Stimulated activated CD8-positive, alpha-beta memory T cell treated with anti-CD3 and anti-CD28 coated beads, Interleukin-2, amount 100 ng/mL, for 1 hour (primary cell): ENCODE measurements at places on chromosomes 3 and 15.

DNA sequence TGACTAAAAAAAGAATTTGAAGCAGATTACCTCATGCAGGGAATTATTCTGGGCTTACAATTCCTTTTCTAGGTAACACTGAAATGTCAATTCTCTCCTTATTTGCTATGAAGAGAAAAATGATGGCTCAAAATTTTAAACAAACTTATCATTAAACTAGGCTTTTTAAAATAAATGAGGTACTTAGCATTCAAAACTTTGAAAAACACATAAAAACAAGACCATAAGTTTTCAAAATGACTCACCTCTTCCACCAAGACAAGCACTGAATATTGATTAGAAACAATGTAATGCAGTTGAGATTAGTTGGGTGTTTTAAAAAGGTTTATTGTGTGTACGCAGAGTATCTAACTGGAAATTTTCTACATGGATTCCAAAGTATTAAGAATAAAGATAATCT is 154.6 kb downstream of the ADAM10 start:
- no peak for DNase-seq

DNA sequence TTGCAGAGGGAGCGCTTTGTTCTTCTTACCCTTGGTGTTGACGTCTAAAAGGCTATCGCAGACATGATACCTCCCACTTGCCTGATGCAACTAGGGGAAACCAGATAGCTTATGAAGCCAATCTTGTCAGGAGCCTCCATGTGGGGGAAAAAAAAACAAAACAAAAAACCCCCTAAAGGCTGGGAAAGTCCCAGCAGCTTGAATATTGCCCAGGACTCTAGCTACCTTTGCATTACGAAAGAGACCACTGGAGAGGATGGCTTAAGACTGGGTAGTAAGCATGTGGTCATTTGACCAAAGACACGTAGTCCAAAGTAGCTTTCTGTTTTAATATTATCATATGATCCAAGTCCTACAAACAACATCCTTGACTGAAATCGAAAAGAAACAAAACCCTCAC is 120.7 kb upstream of the WNT5A start:
- no peak for DNase-seq

DNA sequence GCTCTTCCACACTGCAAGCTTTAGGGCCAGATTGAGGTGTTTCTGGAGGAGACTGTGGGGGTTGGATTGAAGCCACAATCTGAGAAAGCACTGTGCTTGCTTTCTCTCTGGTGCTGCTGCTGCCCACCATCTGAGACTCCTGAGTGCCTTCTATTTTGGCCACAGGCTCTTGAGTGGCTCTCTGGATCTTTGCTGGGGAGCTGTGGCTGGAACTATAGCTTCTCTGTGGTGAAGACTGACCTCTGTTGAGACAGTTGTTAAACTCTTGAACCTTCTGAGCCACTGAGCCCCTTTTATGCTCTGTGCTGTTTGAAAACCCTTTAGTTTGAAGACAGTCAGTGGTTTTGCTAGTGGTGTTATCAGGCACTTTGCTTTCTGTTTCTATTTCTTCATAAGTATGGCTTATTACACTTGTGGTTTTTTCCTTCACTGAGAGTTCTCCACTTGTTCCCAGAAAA is 108.7 kb upstream of the TSPAN3 start:
- DNase-seq = no peak

- no peak for DNase-seq
These were observed 42.5 kb upstream of the SRGAP3 start for GRCh38 chr3:9291821-9292410.

- DNase-seq = no peak
These were observed 26.0 kb upstream of the MAP4 start for GRCh38 chr3:48042071-48042760.

DNA sequence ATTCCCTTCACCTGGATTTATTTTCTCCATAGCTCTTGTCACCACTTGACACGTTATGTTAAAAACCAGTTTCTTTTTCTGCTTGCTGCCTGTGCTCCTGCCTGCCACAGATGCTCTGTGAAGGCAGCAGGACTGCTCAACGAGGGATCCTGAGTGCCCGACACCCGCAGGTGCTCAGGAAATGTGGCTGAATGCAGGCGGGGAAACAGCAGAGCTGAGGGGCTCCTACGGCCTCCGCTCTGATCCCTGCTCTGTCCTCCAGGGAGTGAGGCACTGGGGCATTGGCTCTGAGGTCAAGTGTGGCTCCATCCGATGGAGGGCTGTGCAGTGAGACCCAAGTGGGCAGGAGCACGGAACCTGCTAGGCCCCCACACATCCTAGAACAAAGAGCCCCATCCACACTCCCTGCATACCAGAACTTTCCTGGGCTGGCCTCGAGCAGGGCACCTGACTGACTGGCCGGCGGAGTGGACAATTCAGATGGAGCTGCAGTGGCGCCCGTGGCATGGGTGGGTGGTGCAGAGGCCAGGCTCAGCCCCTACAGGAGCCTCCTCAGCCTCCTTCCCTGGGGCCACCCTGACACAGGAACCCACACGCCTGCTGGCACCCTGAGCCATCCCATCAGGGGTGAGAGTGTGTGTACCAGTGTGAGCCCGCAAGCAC is 27.9 kb downstream of the IQSEC1 start:
- no peak for DNase-seq

GRCh38 chr3:113606539-113607218 is 74.3 kb downstream of the SIDT1 start:
- no peak for DNase-seq

- no peak for DNase-seq
These were observed 12.6 kb upstream of the PAK2 start for GRCh38 chr3:196726788-196727675.

- no peak for DNase-seq
These were observed 8.5 kb downstream of the MRAS start for GRCh38 chr3:138356730-138357405.

- DNase-seq = no peak
These were observed 210.6 kb downstream of the ARPP21 start for GRCh38 chr3:35849963-35850362.

DNA sequence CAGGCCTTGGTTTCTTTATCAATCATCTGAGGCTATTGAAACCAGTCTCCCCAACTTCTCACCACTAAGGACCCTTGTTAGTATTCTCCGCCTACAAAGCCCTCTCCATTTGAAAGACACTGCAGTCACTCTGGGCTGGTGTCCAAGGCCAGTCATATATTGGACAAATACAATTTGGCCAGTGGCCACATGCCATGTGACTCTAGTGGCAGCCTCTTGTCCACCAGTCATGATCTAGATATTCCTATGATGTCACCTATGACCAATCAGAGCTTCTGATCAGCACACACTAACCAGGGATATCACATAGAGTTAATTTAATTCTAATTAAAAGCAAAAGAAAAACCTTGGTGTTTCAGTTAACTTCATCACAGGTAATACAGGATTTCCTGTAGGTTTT is 68.2 kb downstream of the RAB11A start:
- no peak for DNase-seq

DNA sequence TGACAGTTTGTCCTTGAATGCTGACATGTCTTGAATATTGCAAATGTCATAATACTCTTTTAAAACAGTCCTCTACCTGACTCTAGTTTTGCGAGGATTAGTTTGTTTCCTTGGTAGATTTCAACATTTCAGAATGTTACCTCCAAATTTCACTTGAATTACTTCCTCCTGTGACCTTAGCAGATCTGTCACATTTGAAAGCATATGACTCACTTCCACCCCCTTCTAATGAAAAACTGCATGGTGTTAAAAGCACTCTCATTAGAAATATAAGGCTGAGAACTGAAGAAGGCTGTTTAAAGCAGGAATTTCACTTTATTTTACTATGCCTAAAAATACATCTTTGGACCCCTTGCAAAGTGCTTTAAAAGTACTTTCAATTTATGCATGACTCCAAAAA is 598.7 kb upstream of the TGFBR2 start:
- no peak for DNase-seq

DNA sequence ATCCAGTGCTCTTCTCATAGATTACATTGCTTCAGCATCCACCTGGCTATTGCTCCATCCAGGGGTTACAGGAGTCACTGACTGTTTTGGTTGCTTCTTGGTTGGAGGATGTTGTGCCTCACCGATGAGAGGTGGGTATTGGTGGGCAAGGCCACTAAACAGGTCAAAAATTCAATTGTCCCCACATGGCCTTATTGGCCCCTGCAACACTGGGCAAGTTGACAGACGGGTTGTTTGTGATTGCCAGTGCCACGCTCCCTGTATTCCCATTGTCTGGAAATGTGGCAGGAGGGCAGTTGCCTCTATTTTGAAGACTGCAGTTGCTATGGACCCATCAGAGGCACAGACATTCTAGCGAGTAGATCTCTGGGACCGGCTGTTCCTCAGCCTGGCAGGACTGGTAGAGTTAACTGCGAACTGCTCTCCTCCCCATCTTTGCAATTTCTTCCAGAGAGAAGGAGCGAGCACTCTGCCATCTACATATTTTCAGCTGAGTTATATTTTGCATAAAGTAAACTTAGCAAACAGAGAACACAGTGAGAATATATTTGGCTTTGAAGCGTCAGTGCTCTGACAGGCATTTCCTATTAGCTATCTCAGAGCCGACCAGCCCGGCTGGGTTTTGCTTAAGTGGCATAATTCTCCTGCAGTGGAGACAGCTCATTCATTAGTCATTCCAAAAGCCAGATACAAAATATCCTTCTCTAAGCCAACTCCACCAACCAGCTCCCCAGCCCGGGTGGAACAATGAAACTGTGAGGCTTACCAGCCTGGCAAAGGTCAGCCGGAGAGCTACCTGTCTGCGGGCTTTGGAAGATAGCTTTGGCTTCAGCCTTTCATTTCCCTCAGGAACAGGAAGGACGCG is 26.0 kb upstream of the MAGEF1 start:
- DNase-seq = no peak

DNA sequence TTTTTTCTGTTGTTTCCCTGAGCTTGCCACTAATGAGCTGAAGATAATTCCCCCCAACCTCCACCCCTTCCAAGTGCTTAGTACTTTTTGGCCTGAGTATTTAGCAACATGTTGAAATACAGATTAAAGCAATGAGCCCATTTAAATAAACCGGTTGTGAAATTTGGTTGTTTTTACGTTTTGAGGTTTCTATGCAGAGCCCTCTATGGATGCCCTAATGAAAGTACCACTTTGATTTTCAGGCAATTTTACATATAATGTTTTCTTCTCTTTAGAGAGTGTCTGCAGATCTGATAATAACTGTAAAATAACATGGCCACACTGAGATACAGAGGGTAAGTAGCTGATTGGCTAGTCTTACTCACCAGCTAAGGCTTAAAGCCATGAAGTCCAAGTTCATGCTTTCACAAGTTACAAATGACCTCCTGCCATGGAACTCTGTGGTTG is 139.4 kb upstream of the SLC7A14 start:
- no peak for DNase-seq

DNA sequence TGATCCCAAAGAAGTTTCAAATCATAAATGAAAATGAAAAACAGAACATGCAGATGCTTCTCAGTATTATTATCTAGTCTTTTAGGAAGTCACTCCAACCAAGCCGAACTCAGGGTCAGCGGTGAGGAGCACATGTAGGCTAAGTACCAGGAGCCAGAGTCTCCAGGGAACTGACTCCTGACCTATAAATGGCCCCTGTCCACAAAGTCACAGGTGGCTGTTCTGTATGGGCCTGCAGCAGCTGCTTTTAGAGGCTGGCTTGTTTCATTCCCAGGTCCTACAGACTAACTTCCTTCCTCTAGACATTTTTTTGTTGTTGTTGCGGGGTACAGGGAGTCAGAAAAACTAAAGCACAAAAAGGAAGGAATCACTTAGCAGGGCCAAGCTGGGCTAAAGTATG is 54.6 kb downstream of the DAPK2 start:
- DNase-seq = no peak

GRCh38 chr3:195159814-195160165 is 111.2 kb downstream of the XXYLT1 start:
- DNase-seq = no peak

GRCh38 chr3:50336452-50337174 is 4.0 kb downstream of the RASSF1 start:
- DNase-seq = no peak

GRCh38 chr15:39596358-39597051 is 15.6 kb downstream of the THBS1 start:
- no peak for DNase-seq

DNA sequence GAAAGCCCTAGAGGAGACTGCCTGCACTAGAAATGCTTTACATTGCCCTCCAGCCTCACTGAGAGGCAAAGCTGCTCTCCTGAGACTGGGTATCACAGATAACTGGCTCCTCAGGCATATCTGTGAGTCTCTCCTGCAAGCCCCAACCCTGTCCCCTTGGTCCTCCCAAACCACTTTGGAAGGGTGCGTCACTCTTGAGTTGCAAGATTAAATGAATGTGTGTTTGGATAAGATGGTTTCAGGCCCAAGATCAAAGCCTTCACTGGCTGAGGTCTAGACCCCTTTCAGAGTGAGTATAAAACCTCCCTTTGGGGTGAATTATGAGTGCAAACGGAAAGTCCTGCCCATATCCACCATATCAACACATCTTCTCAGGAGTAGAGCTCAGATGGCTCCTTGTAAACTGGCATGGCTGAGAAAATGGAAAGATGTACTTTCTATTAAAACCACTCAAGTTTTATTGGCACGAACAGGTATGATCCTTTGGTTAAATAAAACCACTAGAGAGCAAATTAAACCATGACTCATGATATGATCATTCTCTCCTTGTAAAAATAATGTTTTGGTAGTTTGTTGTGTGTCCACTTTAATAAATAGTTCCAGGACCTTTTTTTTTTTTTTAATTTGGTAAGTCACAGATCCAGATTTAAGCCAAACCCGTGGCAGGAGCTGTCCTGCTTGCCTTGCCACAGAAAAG is 164.0 kb downstream of the CHST2 start:
- DNase-seq = no peak

DNA sequence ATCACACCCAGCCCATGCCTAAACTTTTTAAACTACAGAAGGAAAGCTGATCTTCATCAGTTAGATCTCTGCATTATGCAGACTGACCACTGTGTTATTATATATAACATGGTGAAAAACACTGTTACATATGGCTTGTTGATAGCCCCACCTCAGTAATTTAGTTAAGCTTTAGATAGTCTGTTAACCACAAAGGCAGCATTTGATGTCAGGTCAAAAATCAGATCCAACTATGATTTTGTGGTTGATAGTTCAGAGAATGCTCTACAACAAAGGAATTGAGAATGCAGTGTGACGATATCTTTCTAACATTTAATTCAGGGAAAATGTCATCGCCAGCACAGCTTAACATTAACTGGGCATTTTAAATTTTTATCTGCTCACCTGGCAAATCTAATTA is 37.7 kb upstream of the LMOD3 start:
- no peak for DNase-seq

GRCh38 chr3:197828-198491 is 1.4 kb downstream of the CHL1 start:
- no peak for DNase-seq

- DNase-seq = no peak
These were observed 16.9 kb upstream of the C3orf38 start for GRCh38 chr3:88132894-88133293.

DNA sequence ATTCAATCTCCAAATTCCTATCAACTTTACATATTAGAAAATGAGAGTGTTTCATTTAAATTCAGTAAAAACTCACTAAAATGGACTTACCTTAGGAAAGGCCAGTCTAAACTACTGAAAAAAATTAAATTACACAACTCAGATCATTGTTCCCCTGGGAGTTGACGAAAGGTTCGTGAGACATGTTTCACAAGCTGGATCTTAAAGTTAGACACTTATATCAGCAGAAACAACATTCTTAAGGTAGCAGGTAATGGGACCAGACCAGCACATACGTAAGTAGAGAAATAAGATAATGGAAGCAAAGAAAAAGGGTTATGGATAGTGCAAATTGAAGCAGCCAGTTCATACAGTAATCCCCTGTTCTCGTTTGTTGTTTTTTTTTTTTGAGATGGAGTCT is 8.9 kb downstream of the RFX7 start:
- no peak for DNase-seq

GRCh38 chr3:151445273-151446001 is 15.4 kb downstream of the IGSF10 start:
- DNase-seq = no peak
